Endodermal cell (in vitro differentiated cells): ENCODE measurements at places on chromosomes 5 and 9.

- DNase-seq, result peak; percentile 31
These were observed 101.9 kb downstream of the ADAMTS2 start for GRCh38 chr5:179243333-179243732.

GRCh38 chr5:139524446-139524845 is 36.7 kb upstream of the UBE2D2 start:
- DNase-seq, result no peak

GRCh38 chr5:169628892-169629291 is 8.2 kb upstream of the DOCK2 start:
- no peak for DNase-seq

DNA sequence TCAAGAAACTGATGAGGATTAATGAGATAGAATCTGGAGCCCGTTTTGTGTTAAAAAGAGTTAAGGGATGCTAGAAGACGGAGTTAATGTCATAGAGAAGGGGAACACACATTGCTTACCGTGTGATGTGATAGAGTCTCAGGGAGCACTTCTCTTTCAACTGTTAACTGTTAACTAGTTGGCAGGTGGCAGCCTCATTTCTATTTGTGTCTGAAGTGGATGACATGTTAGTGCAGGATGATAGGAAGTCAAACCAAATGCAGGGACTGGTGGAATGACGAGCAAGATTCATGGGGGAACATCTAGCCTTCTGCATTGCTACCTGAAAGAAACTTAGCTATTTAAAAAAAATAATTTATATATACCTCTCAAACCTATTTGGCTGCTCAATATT is 222.7 kb downstream of the MAST4 start:
- no peak for DNase-seq

DNA sequence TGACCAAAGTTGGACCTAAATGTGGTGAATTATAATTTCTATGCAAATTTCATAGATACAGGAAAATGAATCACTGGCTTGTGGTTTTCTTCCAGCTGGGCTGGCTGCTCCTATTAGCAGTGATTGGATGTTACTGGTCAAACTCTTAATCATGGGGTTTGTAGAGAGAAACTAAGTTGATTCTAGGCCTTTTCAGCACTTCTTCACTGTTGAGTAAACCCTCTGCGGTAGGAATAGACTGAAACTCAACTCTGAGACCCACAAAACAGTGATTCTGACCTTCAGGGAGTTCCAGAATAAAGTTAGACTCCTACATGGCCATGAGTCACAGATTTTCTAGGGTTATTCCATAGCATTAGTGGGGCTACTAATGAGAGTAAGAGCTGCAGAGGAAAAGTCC is 47.9 kb upstream of the FKTN start:
- no peak for DNase-seq

DNA sequence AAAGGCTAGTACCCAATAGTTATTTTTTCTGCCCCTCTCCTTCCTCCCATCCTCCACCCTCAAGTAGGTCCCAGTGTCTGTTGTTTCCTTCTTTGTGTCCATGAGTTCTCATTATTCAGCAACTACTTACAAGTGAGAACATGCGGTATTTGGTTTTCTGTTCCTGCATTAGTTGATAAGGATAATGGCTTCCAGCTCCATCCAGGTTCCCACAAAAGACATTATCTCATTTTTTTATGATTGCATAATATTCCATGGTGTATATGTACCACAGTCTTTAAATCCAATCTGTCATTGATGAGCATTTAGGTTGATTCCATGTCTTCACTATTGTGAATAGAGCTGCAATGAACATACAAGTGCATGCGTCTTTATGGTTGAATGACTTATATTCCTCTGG is 128.3 kb upstream of the ANKRD55 start:
- DNase-seq, result no peak
